ENCODE measurements at places on chromosomes 4 and X. TPM values are rescaled to one million over a fixed set of nuclear protein-coding genes. Genes with fewer than 3 reads are reported as not detected.

The MSANTD1 gene
- 1.8 TPM for total RNA-seq

The ADGRL3 gene
- not detected for total RNA-seq

The RPS6KA6 gene
- total RNA-seq, result 0.57 TPM

The UGT2B15 gene
- total RNA-seq, result not detected

The GAGE12F gene
- total RNA-seq, result not detected

The GPAT3 gene
- total RNA-seq, result 4.2 TPM

The SLC35A2 gene
- 11.4 TPM for total RNA-seq

The CLGN gene
- not detected for total RNA-seq

- H3K27me3 ChIP-seq, result no peaks in the 10 kb centered on the region
- no peaks in the 10 kb centered on the region for H3K4me1 ChIP-seq
- H3K27ac ChIP-seq, result no peak overlapping the region
- no peak overlapping the region for H3K4me3 ChIP-seq
- no peaks in the 10 kb centered on the region for H3K36me3 ChIP-seq
Measured at GRCh38 chrX:11269006-11269405, 24.2 kb upstream of the AMELX start.

DNA sequence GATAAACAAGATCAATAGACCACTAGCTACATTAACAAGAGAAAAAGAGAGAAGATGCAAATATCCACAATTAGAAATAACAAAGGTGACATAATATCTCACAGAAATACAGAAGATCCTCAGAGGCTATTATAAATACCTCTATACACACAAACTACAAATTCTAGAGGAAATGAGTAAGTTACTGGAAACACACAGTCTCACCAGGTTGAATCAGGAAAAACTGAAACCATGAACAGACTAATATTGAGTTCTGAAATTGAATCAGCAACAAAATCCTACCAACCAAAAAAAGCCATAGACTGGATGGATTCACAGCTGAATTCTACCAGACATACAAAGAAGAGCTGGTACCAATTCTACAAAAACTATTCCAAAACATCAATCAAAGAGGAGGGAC, 211.8 kb upstream of the CPEB2 start:
- H3K4me1 ChIP-seq, result no peaks in the 10 kb centered on the region
- no peaks in the 10 kb centered on the region for H3K36me3 ChIP-seq
- H3K4me3 ChIP-seq, result no peak overlapping the region
- no peak overlapping the region for H3K27ac ChIP-seq
- DNase-seq, result no peak

GRCh38 chr4:180341926-180342325, 1901.3 kb upstream of the TENM3 start:
- no peak overlapping the region for H3K27ac ChIP-seq
- H3K4me1 ChIP-seq, result no peaks in the 10 kb centered on the region
- DNase-seq, result no peak
- H3K4me3 ChIP-seq, result no peak overlapping the region
- H3K36me3 ChIP-seq, result no peaks in the 10 kb centered on the region
- no peaks in the 10 kb centered on the region for H3K27me3 ChIP-seq

GRCh38 chrX:37677765-37678164, 7.8 kb upstream of the XK start:
- DNase-seq, result no peak
- no peaks in the 10 kb centered on the region for H3K36me3 ChIP-seq
- H3K4me1 ChIP-seq, result no peaks in the 10 kb centered on the region
- H3K4me3 ChIP-seq, result no peak overlapping the region

DNA sequence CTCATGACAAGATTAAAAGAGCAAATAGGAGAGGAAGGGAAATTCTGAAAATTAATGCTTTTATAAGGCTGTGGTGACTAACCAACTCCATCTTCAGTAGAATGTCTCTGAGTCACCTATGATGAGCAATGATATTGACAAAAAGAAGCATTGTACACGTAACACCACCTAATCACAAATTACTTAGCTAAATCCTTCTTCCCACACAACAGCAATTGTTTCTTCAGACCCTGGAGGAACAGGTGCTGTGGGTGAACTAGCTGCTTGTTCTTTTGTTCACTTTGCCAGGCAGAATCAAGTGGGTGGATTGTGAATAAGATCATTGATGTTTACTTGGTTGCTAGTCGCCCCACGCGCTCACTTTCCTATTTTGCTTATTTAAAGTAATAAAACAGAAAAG, 315.5 kb downstream of the CAMK2D start:
- no peak overlapping the region for H3K27ac ChIP-seq
- peaks cover 2% of the 10 kb centered on the region for H3K36me3 ChIP-seq
- peaks cover 7% of the 10 kb centered on the region for H3K4me1 ChIP-seq
- H3K27me3 ChIP-seq, result peaks cover 1% of the 10 kb centered on the region
- DNase-seq, result no peak

GRCh38 chr4:56879996-56880395, 27.7 kb upstream of the REST start:
- H3K27ac ChIP-seq, result no peak overlapping the region
- peaks cover 8% of the 10 kb centered on the region for H3K27me3 ChIP-seq
- H3K4me3 ChIP-seq, result no peak overlapping the region
- no peaks in the 10 kb centered on the region for H3K4me1 ChIP-seq
- H3K36me3 ChIP-seq, result no peaks in the 10 kb centered on the region

DNA sequence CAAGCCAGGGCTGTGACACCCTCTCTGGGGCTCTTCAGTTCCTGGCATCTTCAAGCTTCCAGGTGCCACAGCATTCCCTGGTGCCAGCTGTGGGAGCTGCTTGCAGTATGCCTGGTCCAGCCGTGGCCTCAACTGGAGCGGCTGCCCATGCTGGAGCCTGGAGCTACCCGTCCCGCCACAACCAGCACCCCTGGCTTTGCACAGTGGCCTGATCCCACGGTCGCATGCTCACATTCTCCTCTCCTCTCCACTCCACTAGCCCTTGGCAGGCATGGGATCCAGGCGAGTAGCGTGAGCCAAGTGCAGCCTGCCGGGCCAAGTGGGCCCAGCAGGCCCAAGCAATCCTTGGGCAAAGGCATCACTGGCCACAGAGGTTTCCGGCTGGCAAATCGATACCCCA, 81.7 kb downstream of the PPP4R3C start:
- no peaks in the 10 kb centered on the region for H3K4me1 ChIP-seq
- no peaks in the 10 kb centered on the region for H3K36me3 ChIP-seq
- no peak overlapping the region for H3K27ac ChIP-seq
- DNase-seq, result no peak

GRCh38 chr4:112896609-112897190, 152.8 kb upstream of the ANK2 start:
- H3K4me1 ChIP-seq, result no peaks in the 10 kb centered on the region
- no peak overlapping the region for H3K27ac ChIP-seq
- no peak for DNase-seq
- peaks cover 11% of the 10 kb centered on the region for H3K27me3 ChIP-seq
- H3K4me3 ChIP-seq, result no peak overlapping the region

GRCh38 chrX:46713672-46714490, 45.0 kb downstream of the SLC9A7 start:
- H3K4me1 ChIP-seq, result peaks cover 45% of the 10 kb centered on the region
- H3K27ac ChIP-seq, result no peak overlapping the region
- no peaks in the 10 kb centered on the region for H3K27me3 ChIP-seq
- no peaks in the 10 kb centered on the region for H3K36me3 ChIP-seq

DNA sequence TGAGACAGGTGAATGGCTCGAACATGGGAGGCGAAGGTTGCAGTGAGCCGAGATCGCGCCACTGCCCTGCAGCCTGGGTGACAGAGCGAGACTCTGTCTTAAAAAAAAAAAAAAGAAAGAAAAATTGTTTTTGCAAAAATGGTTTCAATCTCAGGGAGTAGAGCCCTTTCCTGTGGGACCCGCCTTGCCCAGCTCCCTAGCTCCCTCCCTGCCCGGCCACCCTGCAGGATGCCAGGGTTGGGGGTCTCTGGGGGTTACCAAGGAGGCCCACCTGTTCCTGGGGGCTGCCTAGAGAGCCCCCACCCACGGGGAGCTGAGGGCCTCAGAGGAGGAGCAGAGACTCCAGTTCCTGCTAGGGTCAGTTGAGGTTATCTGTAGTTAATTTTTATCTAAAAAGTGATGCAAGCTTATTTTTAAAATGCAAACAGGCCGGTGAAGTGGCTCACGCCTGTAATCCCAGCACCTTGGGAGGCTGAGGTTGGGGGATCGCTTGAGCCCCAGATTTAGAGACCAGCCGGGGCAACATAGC, 18.7 kb upstream of the PLCXD1 start:
- no peaks in the 10 kb centered on the region for H3K27me3 ChIP-seq
- H3K4me3 ChIP-seq, result no peak overlapping the region
- H3K36me3 ChIP-seq, result no peaks in the 10 kb centered on the region
- H3K4me1 ChIP-seq, result no peaks in the 10 kb centered on the region
- no peak overlapping the region for H3K27ac ChIP-seq

DNA sequence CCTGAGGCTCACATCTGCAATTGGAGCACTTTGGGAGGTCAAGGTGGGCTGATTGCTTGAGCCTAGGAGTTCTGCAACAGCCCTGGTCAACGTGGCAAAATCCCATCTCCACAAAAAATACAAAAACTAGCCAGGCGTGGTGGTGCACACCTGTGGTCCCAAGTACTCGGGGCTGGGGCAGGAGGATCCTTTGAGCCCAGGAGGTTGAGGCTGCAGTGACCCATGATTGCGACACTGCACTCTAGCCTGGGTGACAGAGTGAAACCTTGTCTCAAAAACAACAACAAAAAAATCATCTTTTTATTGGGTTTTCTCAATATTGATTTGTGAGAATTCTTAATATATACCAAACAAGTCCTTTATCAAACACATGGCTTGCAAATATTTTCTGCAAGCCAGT, 64.9 kb downstream of the ANKRD17 start:
- peaks cover 17% of the 10 kb centered on the region for H3K36me3 ChIP-seq
- H3K27ac ChIP-seq, result no peak overlapping the region
- H3K27me3 ChIP-seq, result no peaks in the 10 kb centered on the region
- H3K4me3 ChIP-seq, result peak overlapping the region; percentile 2
- DNase-seq, result no peak

DNA sequence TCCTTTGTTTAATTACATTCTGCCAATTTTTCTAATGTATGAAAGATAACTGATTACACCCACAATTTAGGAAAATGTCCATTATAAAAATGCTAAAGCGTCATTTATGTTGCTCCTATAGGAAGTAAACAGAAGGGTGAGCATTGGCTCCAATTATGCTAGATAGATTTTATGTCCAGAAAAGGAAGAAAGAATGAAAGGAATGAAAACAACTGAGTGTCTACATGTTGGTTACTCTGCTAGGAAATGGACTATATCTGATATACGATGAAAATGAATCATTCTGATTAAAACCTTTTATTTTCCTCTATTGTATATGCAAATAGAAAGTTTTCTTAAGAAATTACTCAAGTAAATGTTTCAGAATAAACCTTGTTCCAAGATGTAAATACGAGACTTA, 1.6 kb downstream of the ENAM start:
- H3K4me3 ChIP-seq, result no peak overlapping the region
- no peak for DNase-seq
- no peaks in the 10 kb centered on the region for H3K36me3 ChIP-seq
- H3K27me3 ChIP-seq, result no peaks in the 10 kb centered on the region
- H3K27ac ChIP-seq, result no peak overlapping the region
- peaks cover 2% of the 10 kb centered on the region for H3K4me1 ChIP-seq

DNA sequence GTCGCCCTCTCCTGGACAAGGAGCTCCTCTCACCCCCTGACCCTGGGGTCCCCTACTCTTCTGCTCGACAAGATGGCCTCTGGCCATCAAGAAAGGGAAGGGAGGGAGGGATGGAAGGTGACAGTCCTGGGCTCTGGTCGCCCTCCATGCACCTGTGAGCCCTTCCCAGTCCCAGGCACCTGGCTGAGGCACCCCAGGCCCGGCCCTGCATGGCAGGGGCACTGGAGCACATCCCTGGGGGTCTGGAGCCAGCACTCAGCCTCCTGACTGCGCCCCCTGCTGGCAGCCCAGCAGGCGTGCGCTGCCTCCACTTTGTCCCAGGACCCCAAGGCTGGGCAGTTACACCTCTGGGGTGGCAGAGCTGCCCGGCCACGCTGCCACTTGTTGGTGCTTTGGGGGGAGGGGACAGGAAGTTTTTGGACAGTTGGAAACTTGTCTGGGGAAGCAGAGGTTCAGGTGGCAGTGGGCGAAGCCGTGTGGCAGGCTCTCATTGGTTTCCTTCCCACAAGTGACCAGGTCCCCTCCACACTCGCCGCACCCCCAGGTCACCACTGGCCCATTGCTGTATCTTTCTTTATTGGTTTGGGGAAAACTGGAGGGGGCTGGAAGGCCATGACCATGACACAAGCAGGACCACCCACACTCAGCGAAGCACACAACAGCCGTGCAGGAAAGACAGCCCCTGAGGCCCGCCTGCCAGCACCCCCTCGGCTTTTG, 4.3 kb downstream of the PNCK start:
- H3K27me3 ChIP-seq, result peaks cover 29% of the 10 kb centered on the region
- H3K4me1 ChIP-seq, result peaks cover 5% of the 10 kb centered on the region
- H3K4me3 ChIP-seq, result no peak overlapping the region
- no peak overlapping the region for H3K27ac ChIP-seq
- DNase-seq, result peak; percentile 53

DNA sequence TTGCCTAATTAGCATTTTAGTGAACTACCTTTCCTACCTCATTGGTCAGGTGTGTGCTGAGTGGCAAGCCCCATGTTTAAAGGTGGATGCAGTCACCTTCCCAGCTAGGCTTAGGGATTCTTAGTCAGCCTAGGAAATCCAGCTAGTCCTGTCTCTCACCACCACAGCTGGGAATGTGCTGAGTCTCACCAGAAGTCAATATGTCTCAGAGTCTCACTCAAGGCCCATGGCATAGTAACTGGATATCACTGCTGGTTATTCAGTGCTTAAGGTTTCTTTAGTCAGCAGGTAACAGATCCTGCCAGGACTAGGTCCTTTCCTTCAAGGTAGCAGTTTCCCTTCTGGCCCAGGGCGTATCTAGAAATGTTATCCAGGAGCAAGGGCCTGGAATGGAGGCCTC, 136.5 kb downstream of the COX18 start:
- no peaks in the 10 kb centered on the region for H3K4me1 ChIP-seq
- H3K4me3 ChIP-seq, result no peak overlapping the region
- DNase-seq, result no peak
- H3K36me3 ChIP-seq, result no peaks in the 10 kb centered on the region

DNA sequence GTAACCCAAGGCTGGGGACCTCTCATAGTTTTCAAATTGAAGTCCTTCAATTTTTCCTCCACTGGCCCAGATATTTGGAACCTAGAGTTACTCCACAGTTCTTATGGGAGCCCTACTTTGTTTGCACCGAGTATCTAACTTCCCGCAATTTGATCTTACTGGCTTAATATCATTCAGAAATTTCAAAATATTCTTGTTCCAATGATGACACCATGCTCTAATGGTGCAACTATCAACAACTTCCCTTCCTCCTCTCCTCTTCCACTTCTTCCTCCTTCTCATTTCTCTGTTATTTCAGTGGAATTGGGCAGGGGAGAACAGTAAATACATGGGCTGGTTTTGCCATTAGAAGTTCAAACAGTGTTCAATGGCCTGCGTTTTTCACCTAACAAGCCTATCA, 20.2 kb downstream of the PDCL2 start:
- H3K27ac ChIP-seq, result no peak overlapping the region
- H3K27me3 ChIP-seq, result no peaks in the 10 kb centered on the region
- no peak for DNase-seq
- no peaks in the 10 kb centered on the region for H3K4me1 ChIP-seq
- no peak overlapping the region for H3K4me3 ChIP-seq

DNA sequence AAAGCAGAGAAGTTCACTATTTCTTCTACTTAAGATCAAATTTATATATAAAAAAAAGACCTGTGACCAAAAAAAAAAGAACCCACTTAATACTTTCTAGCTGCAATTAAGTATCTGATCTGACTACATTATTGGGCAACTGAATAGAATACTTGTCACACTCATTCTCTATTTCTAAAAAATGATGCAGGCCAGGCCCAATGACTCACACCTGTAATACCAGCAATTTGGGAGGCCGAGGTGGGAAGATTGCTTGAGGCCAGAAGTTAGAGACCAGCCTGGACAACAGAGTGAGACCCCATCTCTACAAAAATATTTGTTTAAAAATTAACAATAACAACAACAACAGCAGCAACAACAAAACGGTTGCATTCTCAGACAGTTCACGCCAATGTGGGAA, 108.8 kb upstream of the BMP2K start:
- DNase-seq, result no peak
- H3K36me3 ChIP-seq, result no peaks in the 10 kb centered on the region
- no peak overlapping the region for H3K27ac ChIP-seq
- no peaks in the 10 kb centered on the region for H3K27me3 ChIP-seq
- peaks cover 2% of the 10 kb centered on the region for H3K4me1 ChIP-seq
